Foreskin keratinocyte (primary cell): ENCODE measurements at places on chromosomes 1 and 21. TPM values are rescaled to one million over a fixed set of nuclear protein-coding genes. Genes with fewer than 3 reads are reported as not detected.

DNA sequence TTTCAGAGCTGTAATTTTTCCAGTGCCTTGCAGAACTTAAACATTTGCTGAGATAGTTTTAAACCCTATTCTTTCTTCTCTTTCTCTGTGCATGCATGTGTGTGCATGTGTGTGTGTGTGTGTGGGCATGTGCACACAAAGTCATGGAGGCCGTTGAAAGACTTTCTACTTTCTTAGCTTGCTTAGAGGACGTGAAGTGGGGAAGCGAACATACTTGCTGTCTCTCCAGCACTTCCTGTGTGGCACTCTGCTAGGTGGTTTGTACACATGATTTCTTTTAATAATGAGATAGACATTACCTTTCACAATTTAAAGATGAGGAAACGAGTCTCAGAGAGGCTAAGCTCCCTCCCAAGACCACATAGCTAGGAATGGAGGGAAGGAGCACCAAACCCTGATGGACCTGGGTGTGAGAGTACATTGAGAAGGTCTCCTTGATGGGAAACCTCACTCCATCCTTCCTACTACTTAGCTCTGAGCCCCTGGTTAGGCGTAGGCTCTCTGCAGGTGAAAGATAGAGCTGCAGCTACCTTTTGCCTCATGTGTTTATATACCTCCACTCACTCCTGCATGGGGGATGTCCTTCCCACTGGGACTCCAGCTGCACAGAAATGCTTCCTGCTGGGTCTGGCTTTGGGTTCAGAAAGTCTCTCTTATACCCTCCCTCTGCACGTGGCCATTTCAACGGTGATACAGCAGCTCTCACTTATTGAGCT lies 101.9 kb upstream of the USP24 start:
- no peak for DNase-seq

GRCh38 chr1:59008599-59009347 lies 224.9 kb upstream of the JUN start:
- no peak for DNase-seq

DNA sequence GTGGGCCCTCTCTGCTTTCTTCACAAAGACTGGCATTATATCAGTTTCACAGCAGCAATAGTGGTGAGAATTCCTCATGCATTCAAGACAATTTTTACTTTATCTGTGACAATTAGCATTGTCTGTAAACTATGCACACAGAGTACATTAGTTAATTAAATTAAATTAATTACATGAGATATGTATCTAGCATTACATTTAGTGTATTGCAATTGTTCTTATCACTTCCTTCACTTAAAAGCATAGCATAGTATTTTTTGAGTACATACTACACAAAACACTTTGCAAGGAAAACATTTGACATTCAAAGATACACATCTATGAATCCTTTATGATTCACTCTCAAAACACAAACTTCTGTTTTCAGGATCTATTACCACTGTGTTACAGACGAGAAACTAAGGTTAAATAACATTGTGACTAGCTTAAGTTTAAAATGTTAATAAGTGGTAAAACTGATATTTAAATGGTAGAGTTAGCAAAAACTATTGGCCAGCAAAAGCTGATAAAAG lies 1542.6 kb downstream of the PLA2G4A start:
- no peak for DNase-seq

- no peak for DNase-seq
These were observed 7.4 kb upstream of the EDEM3 start for GRCh38 chr1:184761969-184762485.

DNA sequence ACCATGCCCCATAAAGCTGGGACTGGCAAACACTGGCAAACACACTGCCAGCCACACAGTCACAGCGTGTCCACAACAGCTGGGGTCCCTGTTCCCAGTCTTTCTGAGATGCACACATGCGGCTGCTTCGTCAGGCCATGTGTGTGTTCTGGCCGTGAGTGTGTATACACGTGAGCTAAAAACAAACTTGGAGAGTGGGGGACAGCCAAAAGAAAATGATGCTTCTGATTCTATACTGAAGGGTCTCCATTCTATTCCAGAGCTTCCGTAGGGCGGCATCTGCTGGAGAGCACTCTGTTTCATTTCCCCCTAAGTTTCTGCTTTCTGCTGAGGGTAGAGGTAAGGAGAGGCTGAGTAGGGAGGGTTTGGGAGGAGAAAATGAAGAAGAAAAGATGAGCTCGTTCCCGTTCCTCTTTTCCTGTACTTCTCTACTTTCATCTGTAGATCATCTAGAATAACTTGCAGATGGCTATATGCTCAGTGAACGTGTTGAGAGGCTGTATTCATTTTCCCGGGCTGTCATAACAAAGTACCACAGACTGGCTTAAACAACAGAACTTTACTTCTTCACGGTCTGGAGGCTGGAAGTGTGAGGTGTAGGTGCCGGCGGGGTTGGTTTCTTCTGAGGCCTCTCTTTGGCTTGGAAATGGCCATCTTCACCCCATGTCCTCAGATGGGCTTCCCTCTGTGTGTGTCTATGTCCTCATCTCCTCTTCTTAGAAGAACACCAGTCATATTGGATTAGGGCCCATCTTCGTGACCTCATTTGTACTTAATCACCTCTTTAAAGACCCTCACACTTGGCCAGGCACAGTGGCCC lies 151.6 kb downstream of the TOMM20 start:
- no peak for DNase-seq

Gene PIK3R3
- total RNA-seq, result 4.9 TPM in 2 replicates

DNA sequence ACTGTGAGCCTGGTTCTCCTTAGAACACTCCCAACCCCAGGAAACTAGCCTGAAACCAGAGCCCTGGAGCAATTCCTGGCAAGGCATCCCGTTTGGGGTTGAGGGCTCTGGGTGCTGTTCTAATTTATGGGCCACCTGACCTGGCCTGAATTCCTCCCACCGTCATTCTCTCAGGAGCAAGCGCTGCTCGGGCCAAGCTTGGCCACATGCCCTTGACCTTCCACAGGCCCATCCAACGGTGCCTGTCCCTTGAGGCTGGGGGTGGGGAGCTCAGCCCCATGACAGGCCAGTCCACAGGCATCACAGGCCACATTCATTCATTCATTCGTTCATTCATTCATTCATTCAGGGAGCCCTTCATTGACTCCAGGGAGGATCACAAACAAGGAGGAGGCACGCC lies 5.3 kb downstream of the PADI2 start:
- DNase-seq, result no peak

GRCh38 chr1:22414244-22414751 lies 37.4 kb upstream of the ZBTB40 start:
- no peak for DNase-seq

DNA sequence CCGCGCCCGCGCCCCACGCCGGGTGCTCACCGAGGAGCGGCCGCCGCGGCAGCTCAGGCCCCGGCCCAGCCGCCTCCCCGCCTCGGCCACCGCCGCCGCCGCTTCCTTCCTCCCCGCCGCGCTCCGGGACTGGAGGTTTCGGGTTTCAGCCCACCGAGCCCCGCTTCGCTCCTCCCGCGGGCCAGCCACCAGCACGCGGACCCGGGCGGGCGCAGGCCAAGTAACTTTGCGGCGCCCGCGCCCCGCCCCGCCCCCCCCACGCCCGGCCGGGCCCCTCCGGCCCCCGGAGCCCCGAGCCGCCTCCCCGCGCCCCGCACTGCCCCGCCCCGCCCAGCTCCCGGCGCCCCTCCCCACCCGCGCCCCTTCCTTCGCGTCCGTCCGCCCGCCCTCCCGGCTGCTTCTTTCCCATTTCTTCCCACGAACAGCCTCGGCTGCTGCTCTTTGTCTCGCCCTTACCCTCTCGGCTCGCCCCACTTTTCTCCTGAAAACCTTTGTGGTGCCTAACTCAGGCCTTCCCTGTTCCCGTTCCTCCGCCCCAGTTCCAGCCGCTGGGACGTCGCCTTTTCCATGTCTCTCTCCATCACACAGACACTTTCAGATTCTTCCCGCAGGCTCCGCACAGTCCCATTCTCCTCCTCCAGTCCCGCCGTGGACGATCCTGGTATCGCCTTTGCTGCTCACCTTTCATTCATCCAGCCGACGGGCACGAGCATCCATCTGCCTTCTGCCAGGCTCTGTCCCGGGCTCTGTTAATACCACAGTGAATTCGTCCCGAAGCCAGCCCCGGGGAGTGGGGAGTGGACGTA lies at the start of gene GPR161:
GPR161 (minus strand) TSS at position 222 of the 806 bp plus-strand sequence. CDS start 32,080 bp downstream, outside the sequence.
- peak; percentile 45 for DNase-seq

DNA sequence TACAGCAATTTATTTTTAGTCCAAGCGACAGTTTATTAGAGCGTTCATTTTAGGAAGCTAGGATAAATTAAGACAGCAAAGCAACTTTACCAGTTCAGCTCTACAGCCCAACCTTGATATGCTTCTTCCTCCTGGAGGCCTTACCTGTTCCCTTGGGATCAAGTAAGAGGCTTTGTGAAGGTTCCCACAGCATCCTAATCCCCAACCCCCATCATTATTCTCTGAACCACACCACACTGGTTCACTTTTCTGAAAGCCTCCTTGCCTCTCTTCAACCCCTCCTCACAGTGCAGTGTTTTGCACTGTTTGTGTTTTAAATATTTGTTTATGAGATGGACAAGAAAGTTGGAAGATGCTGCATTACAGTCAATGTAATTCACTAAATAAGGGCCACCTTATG lies 126.3 kb upstream of the CXADR start:
- DNase-seq, result no peak

- peak; percentile 39 for DNase-seq
These were observed 39.0 kb upstream of the LMX1A start for GRCh38 chr1:165395478-165395877.

Gene LRRC3
- total RNA-seq, result 2.0 and 2.6 TPM in 2 replicates

- no peak for DNase-seq
These were observed 8.1 kb downstream of the CCSAP start for GRCh38 chr1:229334716-229335115.
